ENCODE measurements at places on chromosomes 4 and X.

GRCh38 chr4:146647615-146648460, 9.1 kb downstream of the POU4F2 start:
- no peak for DNase-seq

DNA sequence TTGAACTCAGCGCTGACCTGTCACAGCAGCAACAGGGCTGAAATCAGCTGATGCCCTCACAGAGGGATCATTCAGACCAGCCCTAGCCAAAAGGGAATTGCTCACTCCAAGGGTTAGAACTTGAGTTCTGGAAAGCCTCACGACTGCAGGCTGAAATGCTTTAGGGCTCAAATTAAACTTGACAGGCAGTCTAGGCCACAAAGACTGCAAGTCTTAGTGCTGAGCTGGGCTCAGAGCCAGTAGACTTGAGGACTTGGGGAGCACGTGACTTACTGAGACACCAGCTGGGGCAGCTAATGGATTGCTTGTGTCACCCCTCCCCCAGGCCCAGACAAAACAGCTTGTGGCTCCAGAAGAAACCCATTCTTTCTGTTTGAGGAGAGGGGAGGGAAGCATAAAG, 119.0 kb upstream of the SLC6A14 start:
- DNase-seq, result no peak

DNA sequence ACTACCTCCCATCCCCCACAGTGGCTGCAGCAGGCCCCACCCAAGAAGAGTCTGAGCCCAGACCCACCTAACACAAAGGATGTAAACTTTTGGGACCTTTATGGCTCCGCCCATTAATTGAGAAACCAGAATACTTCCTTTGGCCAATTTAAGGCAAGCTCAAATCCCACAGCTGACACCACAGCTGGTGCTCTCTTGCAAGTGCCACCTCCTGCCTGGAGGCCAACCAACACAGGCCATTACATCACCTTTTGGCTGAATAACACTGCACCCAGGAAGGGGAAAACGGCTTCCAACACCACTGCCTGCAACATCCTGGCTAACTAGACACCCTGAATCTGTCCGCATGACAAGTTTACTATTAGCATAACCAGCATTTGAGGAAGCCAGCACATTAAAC, 248.8 kb downstream of the PRDM5 start:
- DNase-seq, result no peak

DNA sequence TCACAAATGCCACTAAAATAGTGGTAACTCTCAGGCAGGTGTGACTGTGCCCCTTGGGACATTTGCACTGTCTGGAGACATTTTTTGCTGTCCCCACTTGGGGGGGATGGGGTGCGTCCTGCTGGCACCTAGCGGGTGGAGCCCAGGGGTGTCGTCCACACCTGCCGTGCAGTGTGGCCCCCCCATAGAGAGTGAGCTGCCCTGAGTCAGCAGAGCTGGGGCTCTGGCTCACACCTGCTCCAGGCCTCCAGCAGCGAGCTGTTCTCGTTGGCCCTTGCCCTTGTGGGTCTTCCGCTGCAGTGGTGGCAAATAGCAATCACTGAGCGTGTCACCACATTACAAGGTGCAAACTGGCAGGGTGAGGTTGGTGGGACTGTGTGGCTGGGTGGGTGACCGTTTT, 64.6 kb downstream of the CLDN34 start:
- no peak for DNase-seq

DNA sequence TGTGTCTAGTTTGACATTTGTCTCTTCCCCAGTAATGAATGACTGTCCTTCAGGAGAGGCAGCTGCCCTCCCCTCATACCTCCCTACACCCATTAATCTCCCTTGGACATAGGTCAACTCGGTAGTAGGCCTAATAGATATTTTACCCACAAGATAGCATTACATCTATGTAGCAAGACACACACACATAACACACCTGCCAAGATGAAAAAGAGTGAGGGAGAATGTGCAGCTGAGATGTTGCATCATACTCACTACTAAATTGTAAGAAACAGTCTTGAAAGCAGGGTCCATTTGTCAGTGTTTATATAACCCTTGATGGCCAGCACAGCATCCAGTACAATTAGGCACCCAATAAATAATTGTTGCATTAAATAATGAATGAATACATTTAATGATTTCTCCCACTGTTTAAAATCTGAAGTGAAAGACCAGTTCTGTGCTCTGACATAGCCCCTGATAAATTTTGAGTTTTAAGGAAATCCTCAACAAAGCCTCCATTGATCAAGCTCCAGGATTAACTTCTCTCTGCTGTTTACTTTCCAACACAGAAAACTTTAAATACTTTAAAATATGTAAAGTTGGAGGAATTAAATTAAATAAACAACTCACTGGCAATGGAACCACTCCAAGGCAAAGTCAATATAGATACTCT, 440.8 kb upstream of the RASGEF1B start:
- no peak for DNase-seq
